ENCODE measurements at places on chromosomes 6 and 20. TPM values are rescaled to one million over a fixed set of nuclear protein-coding genes. Genes with fewer than 3 reads are reported as not detected.

GRCh38 chr20:51446656-51447055 lies 95.9 kb downstream of the NFATC2 start:
- DNase-seq = no peak

- no peak for DNase-seq
These were observed 64.0 kb upstream of the ADGRF4 start for GRCh38 chr6:47634210-47635047.

- no peak for DNase-seq
These were observed 127.4 kb downstream of the CDH26 start for GRCh38 chr20:60085551-60086132.

DNA sequence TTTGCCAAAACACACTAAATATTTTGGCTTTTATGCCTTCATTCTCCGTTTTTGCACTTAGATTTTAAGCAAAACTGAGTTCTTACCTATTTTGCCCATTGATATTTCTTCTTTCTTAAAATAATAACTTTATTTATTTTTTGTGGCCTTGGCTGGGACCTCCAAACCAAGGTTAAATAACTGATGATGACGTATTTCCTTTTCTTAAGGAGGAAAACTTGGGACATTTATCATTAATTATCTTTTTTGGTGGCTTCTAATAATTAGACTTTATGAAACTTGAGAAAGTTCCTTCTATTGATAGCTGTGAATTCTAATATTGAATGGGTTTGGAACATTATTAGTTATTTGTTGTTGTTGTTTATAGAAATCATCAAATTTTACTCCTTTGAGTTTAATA lies 154.5 kb downstream of the ADGB start:
- no peak for DNase-seq

Gene SALL4
- total RNA-seq = 0.11 TPM

GRCh38 chr6:159890792-159891191 lies at the start of gene MAS1:
Gene MAS1 (plus strand): TSS chr6:159890988. CDS start chr6:159906956, 15,968 bp downstream.
- DNase-seq = no peak

Gene PROKR2
- total RNA-seq = not detected

GRCh38 chr6:163384510-163384909 lies 30.0 kb upstream of the QKI start:
- no peak for DNase-seq

Gene ME1
- 0.50 TPM for total RNA-seq

Gene ZCCHC3
- 30.0 TPM for total RNA-seq

Gene TBC1D7
- total RNA-seq = 19.0 TPM

Gene CPXM1
- 0.25 TPM for total RNA-seq

GRCh38 chr6:162670345-162670744 lies 57.2 kb downstream of the PRKN start:
- DNase-seq = no peak
